CD4-positive, alpha-beta T cell treated with Interleukin-15 for 4 hours (primary cell): ENCODE measurements at places on chromosomes 1 and 21.
A peak's percentile ranks its signal among the peaks of the same experiment; 100 is the strongest.

- no peak for DNase-seq
Observed at GRCh38 chr1:204818998-204819397, 51.7 kb upstream of the NFASC start.

GRCh38 chr1:77313491-77313890 lies 31.7 kb downstream of the AK5 start:
- peak; percentile 14 for DNase-seq

GRCh38 chr1:113321771-113322387 lies 68.4 kb upstream of the MAGI3 start:
- DNase-seq = no peak

DNA sequence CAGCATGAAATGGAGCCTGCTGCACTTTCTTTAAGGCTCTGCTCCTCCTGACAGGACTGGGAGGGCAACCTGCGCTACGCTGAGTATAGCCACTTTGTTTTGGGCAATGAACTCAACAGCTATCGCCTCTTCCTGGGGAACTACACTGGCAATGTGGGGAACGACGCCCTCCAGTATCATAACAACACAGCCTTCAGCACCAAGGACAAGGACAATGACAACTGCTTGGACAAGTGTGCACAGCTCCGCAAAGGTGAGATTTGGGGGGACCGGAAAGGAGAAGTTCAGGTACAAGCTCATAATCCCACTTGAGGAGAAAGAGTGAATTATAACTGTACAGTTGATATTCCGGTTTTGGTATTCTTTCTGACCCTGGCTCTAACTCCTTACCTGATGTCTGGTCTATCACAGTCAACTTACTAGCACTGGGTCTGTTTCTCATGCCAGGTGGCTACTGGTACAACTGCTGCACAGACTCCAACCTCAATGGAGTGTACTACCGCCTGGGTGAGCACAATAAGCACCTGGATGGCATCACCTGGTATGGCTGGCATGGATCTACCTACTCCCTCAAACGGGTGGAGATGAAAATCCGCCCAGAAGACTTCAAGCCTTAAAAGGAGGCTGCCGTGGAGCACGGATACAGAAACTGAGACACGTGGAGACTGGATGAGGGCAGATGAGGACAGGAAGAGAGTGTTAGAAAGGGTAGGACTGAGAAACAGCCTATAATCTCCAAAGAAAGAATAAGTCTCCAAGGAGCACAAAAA lies 5.4 kb downstream of the ANGPTL7 start:
- no peak for DNase-seq

GRCh38 chr1:112866151-112866550 lies 89.8 kb downstream of the SLC16A1 start:
- DNase-seq = no peak

DNA sequence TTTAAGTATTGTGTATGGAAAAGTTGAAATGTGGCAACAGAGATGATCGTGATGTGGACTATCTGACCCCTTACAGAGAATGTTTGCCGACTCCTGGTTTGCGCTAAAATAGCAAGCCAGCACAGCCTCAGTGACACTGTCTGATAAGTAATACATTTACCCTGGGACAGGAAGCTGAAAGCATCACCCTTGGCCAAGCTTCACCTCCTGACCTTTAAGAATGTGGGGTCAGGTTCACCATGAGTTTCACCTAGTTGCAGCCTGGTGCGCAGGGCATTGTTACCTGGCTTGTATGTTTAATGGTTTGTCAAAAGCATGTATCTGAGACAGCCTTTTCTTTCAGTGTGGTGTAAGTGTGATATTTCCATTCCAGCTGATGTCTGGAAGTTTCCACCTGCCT lies 29.2 kb downstream of the TRAF5 start:
- DNase-seq = no peak

DNA sequence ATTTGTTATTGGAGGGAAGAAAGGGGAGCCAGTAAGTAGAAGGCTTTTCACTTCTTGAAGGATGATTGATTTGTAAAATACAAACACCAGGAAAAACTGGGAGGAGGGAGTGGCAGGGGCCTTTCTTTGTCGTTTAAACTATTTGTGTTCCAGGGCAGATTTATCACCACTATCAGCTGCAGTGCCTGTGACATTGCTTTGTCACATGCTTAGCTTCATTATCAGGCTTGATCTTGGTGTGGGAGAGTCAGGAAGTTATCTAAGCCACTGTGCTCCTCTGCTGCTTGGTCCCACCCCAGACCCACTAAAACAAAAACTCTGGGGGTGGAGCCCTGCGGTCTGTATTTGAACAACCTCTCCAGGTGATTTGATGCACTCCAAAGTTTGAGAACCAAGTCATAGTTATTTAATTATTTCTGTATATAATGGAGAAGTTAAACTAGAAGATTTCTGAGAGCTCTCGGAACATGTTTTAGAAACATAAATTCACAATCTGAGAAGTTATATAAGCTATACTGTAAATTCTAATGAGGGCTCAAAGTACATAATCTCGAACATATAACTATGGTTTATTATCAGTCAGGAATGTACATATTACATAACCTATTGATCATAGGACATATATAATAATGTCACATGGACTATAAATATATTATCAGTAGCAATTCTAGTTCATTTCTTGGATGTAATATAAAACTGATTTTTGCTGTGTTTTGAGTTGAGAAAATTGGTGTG lies 87.9 kb downstream of the CDC14A start:
- peak; percentile 90 for DNase-seq

DNA sequence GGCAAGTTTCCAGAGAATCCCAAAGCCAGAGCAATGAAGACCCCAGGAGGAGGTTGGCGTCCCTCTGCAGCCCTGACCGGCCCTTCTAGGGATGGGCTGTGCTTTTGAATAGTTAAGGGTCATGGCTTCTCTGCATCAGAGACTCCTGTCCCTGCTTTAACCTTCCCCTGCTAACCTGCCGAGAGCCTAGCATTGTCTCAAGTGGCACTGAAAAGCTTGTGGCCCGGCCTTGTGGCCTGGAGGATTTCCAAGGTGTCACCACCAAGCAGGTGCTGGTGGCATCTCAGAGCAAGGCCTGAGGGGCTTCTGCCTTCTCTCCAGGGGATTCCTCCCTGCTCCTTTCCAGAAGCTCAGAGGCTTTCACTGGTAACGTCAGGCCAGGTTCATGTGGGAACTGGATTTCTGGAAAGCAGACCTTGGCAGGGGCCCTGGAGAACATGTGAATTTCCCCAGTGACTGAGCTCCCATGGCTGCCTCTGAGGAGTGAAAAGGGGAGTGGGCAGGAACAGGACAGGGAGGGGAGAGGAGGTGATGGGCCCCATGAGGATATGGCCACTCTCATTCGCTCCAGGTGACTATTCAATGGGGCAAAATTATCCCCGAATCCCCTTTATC lies 409.9 kb downstream of the PTPRU start:
- no peak for DNase-seq

- DNase-seq = no peak
Observed at GRCh38 chr21:21818898-21819297, 820.7 kb downstream of the NCAM2 start.

DNA sequence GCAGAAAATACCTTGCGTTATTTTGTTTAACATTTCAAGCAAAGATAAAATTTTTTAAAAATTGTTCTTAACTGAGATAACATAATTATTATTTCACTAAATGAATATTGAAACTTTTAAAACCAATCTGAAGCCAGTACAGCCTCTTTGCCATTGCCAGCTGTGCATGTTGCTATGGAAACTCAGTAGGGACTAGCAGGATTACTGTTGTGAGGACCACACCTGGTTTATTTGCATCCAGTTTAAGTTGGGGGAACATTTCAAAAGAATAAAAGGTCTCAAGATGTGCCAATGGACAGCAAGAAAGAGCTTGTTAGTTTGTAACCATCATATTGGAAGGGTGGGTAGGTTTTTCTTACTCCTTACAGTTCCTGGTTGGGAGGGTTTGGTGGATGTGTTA lies 80.7 kb downstream of the POU2F1 start:
- no peak for DNase-seq

- DNase-seq = no peak
Observed at GRCh38 chr1:28517649-28517999, 11.8 kb downstream of the RCC1 start.

DNA sequence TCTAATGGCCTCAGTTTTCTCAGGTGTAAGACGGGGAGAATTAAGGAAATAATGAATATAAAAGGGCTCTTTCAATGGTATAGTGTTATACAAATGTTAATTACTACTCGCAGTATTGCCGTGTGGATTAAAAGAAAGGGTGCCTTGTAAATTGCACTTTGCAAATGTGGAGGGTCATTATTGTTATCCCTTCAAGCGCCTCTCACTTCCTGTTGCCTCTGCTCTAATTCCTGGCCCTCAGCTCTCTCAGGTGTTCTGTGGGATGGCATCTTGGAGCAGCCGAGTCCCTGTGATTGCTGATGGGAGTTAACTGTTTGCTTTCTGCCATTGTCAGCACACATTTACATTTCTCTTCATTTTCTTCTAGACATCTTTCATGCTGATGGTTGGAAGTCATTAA lies 7.1 kb upstream of the S100A11 start:
- DNase-seq = no peak

GRCh38 chr1:100145116-100145515 lies 12.2 kb downstream of the TRMT13 start:
- DNase-seq = no peak

DNA sequence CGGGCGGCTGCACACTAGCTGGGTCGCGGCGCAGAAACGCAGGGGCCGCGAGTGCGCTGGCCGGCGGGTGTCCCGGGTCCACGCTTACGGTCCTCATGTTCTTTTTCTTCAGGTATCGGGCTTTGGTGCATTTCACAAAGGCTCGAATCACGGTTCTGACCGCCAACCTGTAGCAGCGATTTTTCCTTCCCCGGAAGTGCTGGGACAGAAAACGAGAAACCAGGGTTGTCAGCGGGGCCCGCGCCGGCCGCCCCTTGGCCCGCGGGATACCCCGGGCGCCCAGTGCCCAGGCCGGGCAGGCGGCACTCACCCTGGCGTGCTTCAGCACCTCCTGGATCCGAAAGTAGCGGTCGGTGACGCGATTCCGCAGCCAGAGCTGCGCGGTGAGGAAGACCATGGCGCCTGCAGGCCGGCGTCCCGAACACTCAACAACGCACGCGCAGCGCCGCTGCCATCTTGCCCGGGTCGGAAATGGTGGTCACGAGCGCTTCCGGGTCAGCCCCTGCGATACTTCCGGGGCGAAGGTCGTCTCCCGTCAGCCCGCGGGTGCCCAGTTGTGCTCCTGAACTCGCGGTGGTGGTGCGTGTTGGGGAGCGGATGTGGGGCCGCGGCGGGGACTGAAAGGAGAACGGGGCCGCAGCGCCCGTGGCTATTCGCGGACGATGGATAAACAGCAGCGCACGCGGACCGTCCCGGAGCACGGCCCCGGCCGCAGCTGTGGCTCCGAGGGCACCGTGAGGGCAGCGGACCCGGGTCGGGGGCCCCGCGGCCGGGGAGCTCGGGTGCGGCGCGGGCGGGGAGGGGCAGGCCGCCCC lies at the start of gene MRPL20:
MRPL20 (minus strand) TSS at position 473 of the 815 bp plus-strand sequence; CDS start at position 397, 76 bp downstream.
- peak; percentile 94 for DNase-seq

DNA sequence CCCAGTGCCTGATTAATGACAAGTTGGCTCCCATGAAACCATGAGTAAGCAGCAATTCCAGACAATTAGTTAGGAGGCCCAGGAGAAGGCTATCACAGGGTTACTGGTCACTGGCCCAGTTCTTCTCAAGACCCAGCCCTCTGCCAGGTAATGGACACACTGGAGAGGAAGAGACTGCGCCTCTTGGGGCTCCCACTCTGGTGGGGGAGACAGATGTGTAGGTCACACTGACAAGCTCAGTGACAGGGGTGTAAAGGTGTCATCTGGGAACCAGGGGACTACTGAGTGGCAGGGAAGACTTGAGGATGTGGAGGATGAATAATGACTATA lies 4.9 kb downstream of the HPCA start:
- no peak for DNase-seq

GRCh38 chr21:41965045-41965444 lies 11.2 kb upstream of the C2CD2 start:
- no peak for DNase-seq

GRCh38 chr1:9251501-9251900 lies 16.9 kb downstream of the H6PD start:
- no peak for DNase-seq

GRCh38 chr1:68495968-68496679 lies 758 bp downstream of the DEPDC1 start:
- DNase-seq = no peak

DNA sequence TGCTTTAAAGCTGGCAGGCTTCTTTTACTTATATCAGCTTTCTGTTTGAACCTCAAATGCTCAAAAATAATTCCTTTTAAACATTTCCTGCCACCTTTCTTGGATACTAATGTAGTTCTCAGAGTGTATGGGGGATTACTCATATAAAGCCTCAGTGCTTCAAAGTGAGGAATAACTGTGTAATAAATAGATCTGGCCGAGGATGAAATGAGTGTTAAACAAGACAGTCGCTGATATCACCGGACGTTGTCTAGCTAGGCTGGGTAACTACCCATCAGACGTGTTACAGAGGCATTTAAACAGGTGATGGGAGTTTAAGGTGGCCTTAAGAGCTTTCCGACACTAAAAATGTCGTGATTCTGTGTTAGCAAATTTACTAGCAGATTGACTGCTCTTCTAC lies 53.1 kb downstream of the VANGL2 start:
- no peak for DNase-seq

DNA sequence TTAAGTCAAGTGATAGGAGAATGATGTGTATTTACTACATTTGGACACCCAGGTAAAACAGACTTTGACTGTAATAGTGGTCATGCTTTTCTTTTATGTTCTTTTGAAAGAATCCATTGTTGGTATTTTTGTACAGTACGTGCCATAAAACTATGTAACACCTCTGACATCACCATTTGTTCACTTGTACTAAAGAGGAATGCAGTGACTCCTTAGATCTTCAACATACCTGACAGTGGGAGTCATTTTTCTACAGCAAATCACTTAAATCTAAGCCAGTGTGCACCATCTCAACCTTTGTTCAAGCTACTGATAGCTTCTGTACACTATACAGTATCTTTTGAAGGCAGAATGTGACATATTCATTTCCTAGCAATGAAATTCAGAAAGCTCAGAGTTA lies 6.3 kb upstream of the PLD5 start:
- DNase-seq = no peak

GRCh38 chr21:24188506-24188905 lies 1418.8 kb downstream of the MRPL39 start:
- DNase-seq = no peak

DNA sequence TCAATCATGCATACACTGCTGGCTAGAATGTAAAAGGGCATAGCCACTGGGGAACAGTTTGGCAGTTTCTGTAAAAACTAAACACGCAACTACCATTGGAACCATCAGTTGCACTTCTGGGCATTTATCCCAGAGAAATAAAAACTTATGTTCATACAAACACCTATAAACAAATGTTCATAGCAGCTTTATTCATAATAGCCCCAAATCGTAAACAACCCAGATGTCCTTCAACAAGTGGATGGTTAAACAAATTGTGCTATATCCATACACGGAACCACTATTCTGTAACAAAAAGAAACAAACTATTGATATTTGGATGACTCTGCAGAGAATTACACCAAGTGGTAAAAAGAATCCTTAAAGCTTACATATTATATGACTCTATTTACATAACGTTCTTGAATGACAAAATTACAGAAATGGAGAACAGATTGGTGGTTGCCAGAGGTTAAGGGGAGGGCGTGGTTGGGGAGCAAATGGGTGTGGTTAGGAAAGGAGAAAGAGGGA lies 22.8 kb downstream of the LACTBL1 start:
- no peak for DNase-seq
